C1 segment of cervical spinal cord (tissue), 14 donors: ENCODE measurements at places on chromosomes 5 and 9.

GRCh38 chr9:81375187-81376100 lies 313.9 kb downstream of the TLE1 start:
- DNase-seq: no peak

GRCh38 chr5:123283031-123283430 lies 140.2 kb downstream of the CEP120 start:
- DNase-seq: no peak

- no peak for DNase-seq
These were observed 46.8 kb downstream of the LHFPL2 start for GRCh38 chr5:78601559-78602314.

DNA sequence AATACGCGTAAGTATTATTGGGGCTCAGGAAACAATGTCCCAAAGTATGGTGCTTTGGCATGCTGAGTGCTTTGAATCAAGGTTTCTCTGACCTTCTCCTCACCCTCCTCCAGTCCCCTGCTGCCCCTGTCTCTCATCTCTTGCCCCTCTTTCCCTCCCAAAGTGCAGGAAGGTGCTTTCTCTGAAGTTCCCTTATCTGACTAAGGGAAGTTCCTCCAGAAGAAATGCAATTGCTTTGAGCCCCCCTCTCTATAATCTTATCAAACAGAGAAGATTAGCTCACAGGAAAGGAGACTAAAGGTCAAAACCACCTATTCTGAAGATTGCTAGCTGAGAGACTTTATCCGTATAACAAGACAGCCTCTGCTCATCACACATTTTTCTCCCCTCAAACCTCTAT lies 288.1 kb downstream of the ARL15 start:
- DNase-seq: no peak

DNA sequence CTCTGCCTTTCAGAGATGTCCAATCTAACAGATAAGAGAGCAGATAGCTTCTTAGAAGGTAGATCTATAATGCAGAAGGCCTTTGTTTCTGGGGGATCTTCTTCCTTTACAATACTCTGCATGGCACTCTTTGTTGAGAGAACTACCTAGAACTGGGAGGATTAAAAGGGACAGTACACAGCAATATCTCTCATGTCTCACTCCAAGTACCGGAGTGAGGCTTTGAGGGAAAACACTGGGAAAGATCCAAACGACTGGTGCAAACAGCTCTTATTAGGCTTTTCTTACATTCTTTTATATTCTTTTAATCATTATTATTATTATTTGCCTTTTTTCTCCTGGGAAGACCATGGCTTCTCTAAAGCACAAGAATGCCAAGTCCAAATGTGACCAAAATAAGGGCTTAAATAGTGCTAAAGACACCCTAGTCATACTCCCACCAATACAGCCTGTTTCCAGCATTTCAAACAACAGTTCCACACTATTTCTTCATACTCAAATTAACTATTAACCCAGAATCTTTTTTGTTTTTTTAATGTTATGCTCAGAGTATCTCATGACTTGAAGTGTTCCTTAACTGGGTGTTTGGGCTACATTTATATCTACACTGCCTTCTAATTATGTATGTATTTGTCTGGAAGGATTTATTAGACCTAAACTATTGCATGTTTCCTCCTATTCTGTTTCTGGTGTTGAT lies 52.7 kb downstream of the ABHD17B start:
- no peak for DNase-seq

DNA sequence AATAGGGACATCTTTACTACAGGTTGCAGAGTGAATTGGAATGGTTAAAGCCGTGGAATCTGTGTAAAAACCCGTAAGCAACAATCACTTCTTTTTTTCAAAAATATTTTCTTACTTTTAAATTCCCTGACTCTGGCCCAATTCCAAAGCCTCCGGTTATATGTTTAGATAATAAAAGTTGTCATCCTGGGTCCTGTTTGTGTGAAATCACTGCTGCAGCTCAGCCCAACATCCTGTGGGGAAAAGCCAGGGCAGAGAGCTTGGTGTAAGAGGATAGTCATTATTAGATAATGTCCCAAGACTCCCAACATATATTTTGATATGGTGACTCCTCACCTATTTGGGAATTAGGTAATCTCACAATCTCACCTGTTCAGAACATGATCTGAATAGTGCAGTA lies 586.0 kb upstream of the BRINP1 start:
- DNase-seq: no peak

DNA sequence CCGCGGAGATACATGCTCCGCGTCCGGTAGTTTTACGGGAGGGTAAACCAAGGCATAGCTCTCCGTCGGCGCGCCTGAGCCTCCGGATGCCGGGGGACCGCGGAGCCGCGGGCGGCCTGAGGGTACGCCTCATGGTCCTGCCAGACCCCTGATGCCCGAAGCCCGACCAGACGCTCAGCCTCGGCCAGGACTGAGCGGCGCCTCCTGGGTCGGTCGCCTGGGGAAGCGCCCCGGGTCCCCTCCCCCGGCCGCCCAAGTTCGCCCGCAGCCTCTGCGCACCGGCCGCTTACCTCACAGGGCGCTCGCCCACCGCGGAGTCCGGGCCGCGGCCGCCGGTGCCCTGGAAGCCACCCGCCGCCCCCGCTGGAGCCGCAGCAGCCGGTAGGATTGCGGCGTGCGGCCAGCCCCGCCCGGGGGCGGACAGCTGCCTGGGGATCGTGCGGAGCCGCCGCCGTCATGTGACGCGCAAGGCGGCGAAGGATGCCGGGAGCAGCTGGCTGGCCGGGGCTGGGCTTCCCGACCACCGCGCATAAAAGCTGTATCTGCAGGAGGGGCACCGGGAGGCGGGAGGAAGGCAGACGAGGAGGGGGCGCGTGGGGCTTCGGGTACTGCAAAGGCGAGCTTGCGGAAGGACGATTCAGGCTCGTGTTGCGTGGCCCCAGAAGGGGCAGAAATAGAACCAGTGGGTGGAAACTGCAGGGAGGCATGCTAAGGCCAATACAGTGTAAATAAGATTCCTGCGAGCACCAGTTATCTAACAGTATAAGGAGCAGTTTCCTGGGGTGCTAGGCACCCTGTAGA lies at the start of gene FBXO10:
TSS of gene FBXO10 (minus strand) at position 460 of the 801 bp plus-strand sequence. CDS start 34,612 bp downstream, outside the sequence.
- DNase-seq: peak; percentile 68
